ENCODE measurements at places on chromosomes 6 and 20.
A peak's percentile ranks its signal among the peaks of the same experiment; 100 is the strongest.

DNA sequence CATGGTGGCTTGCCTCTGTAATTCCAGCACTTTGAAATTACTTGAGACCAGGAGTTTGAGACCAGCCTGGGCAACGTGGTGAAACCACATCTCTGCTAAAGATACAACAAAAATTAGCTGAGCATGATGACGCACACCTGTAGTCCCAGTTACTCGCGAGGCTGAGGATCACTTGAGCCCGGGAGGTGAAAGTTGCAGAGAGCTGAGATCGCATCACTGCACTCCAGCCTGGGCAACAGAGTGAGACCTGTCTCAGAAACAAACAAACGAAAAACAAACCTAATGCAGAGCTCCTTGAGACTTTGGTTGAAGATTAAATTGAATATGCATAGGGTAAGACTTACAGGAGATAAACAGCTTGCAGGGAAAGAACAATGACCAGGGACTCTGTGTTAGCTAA is 80.8 kb downstream of the SCAF8 start:
- no peak for DNase-seq

DNA sequence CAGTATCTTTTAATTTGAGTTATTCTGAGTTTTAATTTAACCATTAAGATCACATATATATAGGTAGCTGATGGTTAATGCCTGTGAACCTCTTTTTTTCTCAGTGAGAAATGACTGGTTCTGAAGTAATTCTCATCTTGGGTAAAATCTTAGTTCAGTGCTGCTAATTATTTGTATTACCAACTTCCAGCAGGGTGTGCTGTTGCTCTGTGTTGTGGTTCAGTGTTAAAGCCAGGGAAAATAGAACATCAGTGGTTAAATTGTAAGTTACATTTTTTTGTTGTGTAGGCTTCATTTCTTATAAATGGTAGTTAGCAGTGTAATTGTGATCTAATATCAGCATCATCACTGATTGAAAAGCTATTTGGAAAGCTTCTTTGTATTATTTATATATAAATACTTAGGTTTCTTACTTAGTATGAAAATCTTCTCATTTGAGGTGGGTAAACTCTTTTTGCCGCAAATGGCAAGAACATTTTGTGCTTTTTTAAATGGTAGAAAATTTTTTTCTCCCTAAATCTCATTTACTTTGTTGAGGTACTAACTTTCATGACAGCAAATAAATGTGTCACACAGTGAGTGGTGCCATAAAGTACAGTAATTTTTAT is 43.7 kb downstream of the CDC5L start:
- peak; percentile 53 for DNase-seq

- no peak for DNase-seq
Observed at GRCh38 chr20:17843246-17844132, 125.1 kb downstream of the SNX5 start.

GRCh38 chr6:131362070-131362469 is 211.0 kb upstream of the ARG1 start:
- DNase-seq: no peak

DNA sequence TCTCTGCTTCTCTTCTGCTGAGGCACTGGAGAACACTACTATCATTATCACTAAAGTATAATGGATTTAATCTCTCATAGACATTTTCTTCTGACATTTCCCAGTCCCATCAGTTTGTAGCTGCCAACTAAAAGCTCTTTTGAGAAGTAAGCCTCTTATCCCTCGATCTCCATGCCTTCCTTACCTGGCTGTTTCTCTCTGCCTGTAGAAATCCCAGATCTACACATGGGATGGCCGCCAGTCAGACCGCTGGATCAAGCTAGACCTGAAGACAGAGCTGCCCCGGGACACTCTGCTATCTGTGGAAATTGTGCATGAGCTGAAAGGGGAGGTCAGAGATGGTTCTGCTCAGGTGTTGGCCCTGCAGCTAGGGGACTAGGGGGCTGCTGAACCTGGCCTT is 25.4 kb downstream of the CCDC167 start:
- DNase-seq: no peak

DNA sequence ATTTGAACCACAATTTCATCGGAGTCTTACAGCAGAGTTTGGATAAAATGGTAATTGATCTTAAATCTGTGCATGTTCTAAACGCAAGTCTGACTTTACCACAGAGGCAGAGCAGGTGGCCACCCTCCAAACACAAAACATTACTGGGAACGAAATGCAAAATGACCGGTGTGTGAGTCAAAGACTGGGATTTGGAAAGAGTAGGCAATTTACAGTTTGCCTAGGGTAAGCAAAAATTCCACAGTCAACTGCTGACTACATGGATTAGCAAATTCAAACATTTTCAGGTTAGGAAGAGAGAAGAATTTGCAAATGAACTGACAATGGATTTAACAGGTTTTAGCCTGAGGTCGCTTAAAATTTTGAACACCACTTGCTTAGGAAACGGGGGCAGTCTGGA is 444.4 kb downstream of the HDGFL1 start:
- no peak for DNase-seq

DNA sequence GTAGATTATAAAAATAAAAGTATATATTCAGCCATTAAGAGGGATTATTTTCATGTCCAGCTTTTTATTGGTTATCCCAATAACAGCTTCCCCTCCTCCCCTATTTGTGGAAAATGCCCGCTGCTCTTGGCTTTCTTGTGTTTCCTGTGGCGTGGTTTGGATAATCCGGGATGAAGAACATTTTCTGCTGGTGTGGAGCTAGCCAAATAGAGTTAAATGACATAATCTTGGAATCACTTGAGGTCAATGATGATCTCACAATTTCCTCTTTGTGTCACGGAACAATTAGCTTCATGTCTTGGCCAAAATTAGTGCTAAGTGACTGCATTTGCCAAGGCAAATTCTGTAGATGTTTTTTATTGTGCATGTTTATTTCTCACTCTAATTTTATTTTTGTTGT is 394.0 kb downstream of the LAMA2 start:
- DNase-seq: no peak

DNA sequence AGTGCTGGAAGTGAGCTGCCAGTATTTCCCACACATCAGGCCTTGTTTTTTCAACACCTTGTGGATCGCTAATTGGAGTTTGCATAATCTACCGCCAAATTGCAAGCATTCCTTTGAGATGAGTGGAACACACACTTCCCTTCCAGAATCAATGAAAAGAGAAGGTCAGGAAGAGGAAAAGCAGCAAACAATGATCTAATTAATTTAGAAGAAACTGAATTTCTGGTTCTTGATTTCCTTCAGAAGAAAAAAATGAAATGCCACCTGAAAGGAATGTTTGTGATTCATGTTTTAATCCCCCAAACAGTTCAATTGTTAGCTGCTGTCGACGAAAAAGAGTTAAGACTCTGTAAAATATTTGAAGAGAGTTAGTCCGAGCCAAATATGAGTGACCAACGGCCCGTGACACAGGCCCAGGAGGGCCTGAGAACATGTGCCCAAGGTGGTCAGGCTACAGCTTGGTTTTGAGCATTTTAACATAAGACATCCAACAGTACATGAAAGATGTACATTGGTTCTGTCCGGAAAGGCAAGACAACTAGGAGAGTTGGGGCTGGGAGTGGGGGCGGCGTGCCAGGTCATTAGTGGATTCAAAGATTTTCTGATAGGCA is 182.3 kb downstream of the MTFR2 start:
- peak; percentile 25 for DNase-seq

GRCh38 chr6:111030008-111031007 is 48.5 kb downstream of the RPF2 start:
- DNase-seq: no peak

GRCh38 chr6:139753198-139753861 is 378.9 kb upstream of the CITED2 start:
- no peak for DNase-seq

DNA sequence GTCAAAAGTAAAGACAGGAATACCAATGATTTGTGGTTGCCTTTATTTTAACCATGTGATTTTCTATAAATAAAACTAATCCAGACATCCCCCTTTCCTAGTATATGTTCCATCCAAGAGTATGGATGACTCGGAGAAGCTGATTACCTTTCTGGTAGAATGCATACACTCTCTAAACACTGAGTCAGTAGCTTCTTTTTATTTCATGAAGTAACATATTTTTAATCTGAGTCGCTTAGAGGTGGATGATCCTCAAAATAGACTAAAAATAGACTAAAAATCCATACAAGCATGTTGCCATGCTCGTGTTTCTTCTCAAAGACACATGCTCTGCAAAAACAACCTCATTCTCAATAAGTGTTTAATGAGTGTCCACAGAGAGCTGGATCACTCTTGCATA is 263.7 kb downstream of the COL12A1 start:
- no peak for DNase-seq

DNA sequence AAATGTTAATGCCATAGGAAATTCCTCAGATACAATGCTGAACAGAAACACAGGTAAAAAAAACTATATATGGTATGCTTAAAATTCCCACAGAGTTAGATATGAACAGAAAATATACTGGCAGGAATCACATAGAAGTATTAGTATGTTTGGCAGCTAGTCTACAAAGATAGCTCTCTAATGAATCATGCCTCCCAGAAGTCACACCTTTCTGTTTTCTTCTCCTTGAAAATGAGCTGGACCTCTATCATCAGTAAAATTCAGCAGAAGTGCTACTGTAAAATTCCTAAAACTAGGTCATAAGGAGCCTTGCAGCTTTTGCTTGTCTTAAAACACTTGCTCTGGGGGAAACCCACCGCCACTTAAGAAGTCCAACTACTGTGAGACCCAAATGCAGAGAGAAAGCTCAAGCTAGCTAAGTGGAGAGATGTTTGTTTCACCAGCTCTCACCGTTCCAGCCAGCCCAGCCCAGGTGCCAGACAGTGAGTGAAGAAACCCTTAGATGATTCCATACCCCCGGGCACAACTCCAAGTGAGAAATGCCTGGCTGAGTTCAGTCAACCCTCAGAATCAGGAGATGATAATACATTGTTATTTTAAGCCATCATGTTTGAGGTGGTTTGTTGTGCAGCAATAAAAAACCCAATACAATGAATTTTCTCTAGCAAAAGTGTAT is 43.0 kb downstream of the TSPYL4 start:
- no peak for DNase-seq

Measured in foreskin melanocyte (primary cell).